ENCODE measurements at places on chromosomes 5 and 9. TPM values are rescaled to one million over a fixed set of nuclear protein-coding genes. Genes with fewer than 3 reads are reported as not detected.

DNA sequence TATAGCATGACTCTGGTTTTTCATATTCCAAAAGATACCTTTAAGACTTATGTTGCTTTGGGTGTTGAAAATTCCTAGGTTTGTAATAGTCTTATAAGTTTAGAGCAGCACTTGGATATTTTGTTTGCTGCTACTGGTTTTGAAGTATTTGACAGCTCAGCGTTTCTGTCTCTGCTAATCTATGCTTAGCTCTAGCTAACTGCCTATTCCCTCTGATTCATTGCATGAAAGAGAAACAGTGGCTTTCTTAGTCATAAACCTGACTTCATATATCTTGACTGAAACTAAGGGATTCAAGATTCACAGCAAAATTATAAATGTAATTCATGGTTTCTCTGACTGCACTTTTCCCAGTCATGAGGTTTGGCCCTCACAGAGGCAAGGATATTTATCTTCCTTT, 35.6 kb upstream of the ANXA1 start:
- no peak for DNase-seq

The KLF4 gene
- total RNA-seq = 386 TPM

The LRRC19 gene
- not detected for total RNA-seq

- DNase-seq = no peak
These were observed 382.6 kb upstream of the DAP start for GRCh38 chr5:11143456-11144267.

The GAS1 gene
- total RNA-seq = 91.5 TPM
